Naive thymus-derived CD8-positive, alpha-beta T cell (primary cell): ENCODE measurements at places on chromosomes 1 and 21.
A peak's percentile ranks its signal among the peaks of the same experiment; 100 is the strongest.

DNA sequence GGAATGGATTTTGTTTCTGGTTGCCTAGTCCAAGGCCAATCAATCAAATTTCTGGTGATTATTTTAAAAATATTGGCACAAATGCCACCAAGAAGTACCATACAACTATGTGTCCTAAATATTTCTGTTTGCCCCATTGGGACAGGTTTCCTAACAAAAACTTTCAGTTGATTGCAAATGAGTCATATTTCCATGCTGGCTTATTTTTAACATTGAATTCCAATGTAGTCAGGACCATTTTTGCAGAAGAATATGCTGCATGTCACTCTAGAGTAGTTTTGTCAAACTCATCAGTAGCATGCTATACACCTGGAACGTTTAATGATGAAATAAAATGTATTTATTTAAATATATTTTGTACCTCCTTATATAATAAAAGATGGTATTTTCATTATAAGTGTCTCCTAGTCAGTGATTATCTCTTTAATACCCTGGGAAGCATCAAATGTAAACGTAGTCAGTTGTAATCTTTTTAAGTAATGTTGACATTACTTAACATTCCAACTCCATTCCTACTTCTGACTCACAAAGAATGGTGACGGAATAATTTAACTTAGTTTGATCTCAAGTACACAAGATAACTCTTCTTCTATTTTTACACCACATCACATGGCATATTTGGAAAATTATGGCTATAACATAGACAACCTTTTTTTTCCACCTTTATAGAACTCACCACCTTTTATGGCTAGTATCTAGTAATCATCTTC, 39.0 kb upstream of the USH2A start:
- DNase-seq = no peak

DNA sequence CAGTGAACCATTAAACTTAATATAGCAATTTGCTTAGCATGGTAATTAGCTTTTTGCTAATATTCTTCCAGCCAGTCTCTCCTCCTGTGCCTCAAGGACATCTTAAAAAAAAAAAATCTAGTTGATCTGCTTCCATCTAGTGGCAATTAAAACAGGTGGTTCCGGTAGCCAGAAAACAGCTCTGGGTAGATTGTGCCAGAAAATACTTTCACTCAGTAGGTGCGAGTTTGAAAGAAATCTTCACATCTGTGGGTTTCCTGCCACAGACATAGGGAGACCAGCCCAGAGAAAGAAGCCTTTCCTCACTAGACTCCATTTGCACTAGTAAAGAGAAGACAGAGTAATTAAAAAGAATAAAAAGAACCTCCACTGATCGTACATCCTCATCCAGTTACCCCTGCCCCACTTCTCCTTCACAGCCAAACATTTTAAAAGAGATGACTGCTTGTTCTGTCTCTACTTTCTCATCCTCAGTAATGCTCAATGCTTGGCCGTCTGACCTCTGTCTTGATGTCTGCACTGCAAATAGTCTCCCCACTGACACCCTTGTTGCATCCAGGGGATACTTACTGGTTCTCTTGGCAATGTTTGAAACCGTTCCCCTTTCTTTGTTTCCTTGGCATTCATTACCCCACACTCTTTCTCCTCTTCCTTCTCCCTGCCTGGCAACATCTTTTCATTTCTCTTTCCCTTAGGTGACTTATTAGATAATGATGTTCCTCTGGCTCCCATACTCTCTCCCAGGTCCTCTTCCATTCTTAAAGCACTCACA, 16.9 kb downstream of the SELL start:
- DNase-seq = peak; percentile 80

GRCh38 chr1:244157731-244158438, 106.8 kb downstream of the ZBTB18 start:
- DNase-seq = no peak

DNA sequence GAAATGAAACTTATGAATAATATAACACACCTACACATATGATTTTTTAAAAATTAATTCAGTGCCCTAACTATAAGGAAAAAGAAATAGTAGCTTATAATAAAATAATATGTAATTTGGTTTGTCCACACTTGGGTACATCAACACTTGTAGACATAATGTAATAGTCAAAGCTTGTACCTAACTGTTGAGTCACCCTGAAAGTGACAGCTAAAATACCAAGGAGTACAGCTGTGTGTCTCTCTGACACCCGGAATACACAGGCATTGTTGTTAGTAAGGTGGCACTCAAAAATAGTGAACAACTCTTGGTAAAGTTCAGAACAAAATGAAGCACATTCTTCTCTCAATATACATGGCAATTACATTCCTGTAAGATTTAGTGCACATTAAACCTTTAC, 243.4 kb downstream of the TRABD2B start:
- DNase-seq = no peak

GRCh38 chr1:113792471-113792870, 19.8 kb downstream of the RSBN1 start:
- DNase-seq = no peak

GRCh38 chr21:31952828-31953227, 80.0 kb downstream of the HUNK start:
- no peak for DNase-seq

GRCh38 chr1:206538086-206538770, 30.9 kb downstream of the RASSF5 start:
- no peak for DNase-seq

DNA sequence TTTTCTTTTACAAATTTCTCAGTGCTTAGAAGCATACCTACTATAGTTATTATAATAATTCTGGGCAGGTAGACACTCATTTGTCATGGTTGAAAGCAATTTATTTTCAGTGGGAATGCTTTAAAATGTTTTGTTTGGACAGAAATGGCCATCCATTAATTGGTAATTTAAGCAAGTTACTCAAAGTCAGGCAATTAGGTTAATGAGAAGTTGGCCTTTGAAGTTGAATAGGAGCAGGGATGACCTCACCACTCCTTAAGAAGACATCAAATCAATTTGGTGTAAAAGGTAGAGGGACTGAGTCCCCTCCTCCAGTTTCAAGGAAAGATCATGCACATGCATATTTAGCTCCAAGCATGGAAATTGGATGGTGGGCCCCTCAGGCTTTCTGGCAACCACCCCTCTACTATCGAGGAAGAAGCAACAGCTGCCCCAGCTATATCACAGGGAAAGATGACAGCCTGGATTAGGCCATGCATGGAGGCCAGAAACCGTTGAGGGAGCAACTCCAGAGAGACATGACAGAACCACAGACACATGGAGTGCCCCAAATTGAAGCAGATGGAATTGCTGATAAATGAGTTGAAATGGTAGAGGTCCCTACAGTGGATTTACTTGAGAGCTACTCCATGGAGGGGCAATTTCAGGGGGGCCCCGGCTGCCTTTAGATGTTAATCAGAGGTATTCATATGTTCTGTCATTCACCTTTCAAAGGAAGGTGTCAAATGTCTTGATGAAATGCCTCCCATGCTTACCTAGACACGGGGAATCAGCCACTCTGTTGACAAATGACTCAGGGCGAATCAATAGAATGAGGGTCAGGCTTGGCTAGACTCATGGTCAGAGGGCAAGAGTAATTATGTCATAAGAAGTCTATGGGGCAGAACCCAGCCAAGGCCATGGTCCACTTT, 26.7 kb downstream of the HLX start:
- no peak for DNase-seq

GRCh38 chr1:48955774-48956173, 179.1 kb upstream of the BEND5 start:
- no peak for DNase-seq

- DNase-seq = no peak
Measured at GRCh38 chr1:185257950-185258208, 59.2 kb downstream of the IVNS1ABP start.

- no peak for DNase-seq
Measured at GRCh38 chr1:33914531-33914930, 50.7 kb downstream of the HMGB4 start.

DNA sequence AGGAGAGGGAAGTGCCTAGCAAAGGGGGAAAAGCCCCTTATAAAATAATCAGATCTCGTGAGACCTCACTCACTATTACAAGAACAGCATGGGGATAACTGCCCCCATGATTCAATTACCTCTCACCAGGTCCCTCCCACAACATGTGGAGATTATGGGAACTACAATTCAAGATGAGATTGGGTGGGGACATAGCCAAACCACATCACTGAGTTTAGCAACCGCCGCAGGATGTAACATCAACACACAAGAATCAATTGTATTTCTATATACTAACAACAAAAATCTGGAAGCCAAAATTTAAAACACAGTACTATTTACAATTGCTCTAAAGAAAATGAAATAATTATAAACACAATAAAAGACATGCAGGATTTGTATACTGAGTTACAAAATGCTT, 21.9 kb downstream of the DIRAS3 start:
- DNase-seq = no peak

DNA sequence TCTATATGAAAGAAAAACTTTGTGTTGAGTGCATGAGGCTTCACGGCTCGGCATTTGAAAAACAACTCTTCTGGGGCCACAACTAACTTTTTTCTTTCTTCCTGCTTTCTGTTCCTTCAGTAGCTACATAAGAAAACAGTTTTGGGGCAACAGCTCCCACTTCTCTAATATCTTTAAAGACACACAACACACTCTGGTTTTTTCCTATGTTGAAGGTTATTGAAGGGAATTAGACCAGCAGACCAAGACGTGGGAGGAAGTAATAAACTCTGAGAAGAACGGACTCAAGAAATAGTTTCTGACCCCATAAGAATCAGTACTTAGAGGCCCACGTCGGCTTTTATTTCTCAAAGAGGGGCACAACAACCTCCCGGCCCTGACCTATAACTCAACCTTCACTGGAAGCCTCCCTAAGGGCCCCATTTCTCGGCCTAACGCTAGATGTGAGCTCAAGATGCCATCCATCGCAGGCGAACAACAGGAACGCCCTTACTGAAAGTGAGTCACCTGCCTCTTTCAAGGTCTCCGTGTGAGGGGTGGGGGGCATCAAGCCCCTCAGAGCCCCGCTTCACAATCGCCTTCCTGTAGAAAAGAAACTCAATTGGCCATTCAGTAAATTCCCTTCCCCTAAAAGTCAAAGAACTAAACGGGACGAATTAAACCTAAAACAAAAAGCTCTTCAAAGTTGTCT, 844 bp downstream of the ZMYM6 start:
- peak; percentile 7 for DNase-seq

DNA sequence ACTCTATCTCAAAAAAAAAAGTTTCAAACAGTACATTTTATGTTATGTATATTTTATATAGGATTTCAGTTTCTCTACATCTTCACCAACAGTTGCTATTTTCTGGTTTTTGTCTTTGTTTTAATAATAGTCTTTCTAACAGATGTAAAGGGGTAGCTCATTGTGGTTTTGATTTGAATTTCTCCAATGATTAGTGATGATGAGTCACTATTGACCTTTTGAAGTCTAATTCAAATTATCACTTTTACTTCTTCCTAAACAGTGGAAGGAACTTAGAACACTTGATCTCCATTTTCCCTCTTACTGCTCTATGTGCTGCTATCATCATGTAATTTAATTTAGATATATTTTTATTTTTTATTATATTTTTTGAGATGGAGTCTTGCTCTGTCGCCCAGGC, 31.7 kb upstream of the SHCBP1L start:
- DNase-seq = no peak
